ENCODE measurements at places on chromosomes 3 and 15.

DNA sequence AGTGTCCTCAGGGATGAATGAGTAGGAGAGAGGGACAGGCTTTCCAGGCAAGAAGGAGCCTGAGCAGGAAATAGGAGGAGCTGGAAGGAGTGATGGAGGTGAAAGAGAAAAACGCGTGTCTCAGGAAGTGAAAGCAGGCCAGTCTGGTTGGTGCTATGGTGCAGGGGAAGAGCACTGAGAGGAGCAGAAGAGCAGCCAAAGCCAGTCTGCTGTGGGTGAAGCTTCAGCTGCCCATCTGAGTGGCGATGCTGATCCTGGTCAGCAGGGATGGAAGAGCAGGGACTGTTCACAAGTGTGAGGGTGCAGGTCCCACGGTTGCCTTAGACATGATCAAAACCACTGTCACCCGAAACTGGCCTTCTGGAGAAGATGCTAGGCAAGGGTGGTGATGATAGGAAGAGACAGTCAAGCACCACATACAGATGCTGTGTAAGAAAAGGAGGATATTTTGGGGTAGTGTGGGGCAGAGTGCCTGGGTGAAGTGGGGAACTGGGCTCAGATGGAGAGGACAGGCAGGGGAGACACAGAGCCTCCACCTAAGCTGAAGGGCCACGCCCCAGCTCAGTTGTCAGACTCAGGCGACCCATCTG, 5.5 kb upstream of the KY start:
- no peak for DNase-seq

DNA sequence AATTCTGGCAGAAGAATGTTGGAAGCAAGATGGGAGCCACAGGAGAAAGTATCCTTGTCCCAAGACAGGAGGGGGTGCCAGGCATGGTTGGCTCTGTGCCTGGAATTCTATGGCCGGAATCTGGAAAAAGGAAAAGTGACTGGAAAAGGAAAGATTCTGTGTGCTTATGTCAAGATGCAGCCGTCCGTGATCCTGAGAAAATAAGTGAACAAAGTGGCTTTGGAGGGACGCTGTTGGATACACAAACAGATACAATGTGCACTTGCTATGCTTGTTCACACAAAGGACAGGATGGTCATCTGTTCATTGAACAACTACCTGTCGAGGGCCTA, 28.5 kb upstream of the MUC20 start:
- DNase-seq, result no peak

DNA sequence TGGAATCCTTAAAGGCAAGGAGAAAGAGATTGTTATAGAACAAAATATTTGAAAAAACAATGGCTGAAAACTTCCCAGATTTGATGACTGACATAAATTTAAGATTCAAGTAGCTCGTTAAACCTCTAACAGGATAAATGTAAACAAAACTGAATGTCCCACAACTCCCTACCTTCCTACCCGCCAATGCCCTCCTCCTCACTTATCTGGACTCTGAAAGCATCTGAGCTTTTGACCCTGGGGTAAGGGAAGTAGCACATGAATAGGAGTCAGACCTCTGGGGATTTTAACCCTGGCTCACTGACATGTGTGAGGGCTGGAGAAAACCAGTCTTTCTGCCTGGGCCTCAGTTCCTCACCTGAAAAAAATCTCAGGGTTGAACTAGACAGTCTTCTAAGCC, 26.9 kb downstream of the CYP19A1 start:
- no peak for DNase-seq

DNA sequence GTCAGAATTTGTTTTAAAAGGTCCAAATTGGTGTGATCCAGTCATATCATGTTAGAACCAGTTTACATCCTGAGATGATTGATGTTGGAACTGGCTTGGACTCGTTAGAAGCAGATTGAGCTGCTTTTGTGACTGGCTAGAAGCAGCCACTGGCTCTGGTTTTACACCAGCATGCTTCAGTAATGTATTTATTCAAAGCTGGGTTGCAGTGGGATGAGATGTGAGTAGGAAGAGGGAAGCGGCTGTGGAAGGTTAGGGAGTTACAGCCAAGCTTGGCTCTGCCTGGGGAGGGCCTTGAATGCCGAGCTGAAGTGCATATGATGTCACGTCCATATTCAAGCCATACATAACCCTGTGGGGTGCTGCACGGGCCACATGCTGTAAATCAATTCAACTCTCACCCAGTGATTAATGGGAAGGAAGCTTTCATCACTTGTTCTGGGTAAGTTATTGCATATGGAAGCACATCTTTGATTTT, 104.0 kb upstream of the SMAD3 start:
- no peak for DNase-seq

DNA sequence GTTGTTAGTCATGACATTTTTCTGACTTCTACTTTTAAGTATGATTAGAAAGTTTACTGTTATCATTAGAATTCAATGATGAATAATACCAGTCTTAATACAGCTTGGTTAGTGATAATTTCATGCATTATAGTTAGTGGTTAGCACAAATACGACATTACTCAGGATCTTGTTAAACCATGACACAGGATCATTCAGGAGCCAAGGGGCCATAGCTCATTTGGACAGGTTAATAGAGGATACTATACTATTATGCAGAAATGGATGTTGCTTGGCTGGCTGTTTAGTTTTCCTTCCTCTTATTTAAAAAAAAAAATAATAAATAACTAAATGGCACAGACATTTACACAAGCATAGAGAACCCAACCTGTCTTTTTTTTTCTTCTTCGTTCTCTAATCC, 55.5 kb downstream of the NSUN3 start:
- no peak for DNase-seq

DNA sequence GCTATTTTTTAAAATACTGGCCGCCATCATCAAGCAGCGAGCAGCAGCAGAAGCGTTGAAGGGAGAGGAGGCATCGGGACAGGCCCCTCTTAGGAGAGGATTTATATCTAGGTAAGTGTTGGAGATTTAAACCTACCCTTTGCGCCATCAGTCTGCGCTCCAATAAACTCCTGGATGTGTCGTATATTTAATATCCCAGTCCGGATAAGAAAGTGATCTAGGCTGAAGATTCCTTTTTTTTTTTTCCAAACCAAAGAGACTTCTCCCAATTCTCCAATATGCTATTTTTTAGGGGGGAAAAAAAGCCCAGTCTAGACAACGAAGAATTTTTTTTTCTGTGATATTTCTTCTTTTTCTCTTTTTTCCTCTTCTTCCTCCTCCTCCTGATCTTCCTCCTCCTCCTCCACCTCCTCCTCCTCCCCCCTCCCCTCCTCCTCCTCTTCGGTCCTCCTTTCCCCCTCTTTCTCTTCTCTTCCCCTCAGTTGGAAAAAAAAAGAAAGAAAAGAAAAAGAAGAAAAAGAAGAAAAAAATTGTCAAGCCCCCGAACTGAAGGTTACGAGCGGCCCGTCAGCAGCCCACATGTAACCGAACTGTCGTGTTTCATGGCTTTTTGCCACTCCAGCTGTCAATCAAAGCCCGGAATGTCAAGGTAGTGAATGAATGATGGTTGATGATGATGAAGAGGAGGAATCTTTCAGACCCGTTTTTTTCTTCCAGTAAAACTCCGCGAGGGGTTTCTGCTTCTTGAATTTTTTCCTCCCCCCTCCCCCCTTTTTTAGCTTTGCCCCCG, 835 bp downstream of the MEIS2 start:
- DNase-seq, result no peak

- DNase-seq, result no peak
Measured at GRCh38 chr15:27850981-27851857, 247.9 kb downstream of the OCA2 start.

All from activated CD4-positive, alpha-beta T cell treated with anti-CD3 and anti-CD28 coated beads for 24 hours (primary cell).